ENCODE measurements at places on chromosomes 2 and 18.

DNA sequence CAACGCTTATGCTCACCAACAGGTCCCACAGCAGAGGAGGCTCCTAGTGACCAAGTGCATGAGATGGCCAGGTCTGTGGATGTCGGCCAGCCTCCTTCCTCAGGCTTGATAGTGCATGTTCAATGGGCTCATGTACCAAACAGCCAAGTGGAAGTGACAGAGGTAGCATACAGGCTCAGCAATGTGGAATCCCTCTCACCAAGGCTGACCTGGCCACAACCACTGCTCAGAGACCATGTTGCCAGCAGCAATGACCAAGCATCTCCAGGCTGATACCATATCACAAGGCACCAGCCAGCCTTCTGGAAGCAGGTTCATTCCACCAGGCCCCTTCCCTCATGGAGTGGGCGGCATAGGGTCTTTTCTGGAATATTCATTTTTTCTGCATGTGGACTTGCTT lies 61.5 kb downstream of the REEP1 start:
- DNase-seq: no peak

DNA sequence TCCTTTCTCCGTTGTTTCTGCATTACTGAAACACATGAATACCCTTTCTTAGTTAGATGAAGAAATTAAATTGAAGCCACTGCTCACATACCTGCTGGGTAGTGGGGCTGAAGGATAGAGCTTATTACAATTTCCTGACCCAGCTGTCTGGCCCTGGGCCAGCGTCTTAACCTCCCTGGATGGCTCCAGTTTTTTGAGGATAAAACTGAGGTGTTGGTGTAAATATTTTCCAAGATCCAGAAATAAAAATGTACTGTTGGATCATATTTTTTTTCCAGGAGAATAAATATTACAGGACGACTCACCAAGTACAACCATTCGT lies 3.5 kb downstream of the RNF144A start:
- DNase-seq: no peak

- DNase-seq: no peak
Measured at GRCh38 chr2:96809951-96810782, 5.9 kb upstream of the CNNM3 start.

DNA sequence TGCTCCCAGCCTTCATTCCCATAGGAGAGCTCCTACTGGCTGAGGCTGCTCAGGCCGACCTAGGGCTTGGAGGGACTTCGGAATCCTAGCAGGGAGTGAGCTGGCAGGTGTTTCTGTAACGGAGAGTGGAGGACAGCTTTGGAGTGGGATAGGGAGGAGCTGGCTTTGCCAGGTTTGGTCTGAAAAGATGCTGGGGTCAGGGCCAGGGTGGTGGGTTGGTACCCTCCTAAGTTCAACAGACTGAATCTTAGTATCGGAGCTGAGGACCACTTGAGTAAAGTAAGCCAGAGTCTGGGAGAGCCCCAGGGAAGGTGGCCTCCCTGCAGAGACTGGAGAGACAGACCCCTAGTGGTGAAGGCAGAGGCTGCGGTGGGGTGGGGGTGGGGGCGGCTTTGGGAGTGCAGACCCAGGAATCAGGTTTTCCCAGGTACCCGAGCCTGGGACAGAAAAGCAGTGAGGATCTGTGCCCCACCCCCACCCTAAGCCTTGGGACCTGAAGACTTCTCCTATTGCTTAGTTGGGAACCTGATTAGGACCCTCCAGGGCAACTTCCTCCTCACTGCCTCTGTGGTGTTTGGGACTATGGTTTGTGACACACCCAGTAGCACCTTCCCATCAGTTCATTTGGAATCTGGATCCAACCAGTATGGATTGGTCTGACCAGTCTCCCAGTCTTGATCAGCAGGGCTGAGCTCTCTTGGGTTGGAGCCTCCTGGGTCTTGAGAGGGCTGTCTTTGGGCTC lies 3.0 kb downstream of the CNNM4 start:
- DNase-seq: no peak

DNA sequence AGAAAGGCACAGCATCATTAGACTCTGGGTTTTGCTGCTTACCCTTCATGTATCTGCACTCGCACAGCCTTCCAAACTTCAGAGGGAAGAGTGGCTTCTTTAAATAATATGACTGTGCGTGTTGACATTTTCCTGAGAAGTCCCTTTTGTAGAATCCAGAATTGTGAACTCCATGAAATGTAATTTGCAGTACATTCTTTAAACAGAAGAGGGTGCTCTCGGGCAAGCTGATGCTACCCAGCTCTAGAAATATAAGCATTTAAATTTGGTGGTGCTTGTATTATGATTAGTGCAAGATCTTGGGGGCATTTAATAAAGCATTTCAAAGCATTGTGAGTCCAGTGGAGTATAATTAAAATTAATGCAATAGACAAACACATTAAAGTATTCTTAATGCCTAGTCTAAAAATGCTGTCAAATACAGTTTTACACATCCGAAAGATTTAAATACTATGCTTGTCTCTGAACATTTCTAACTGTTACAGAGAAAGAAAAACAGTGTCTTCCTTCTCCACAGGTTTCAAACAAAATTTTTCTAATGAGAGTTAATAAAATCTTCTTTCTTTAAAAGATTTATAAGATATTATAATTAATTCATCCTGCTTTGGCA lies 17.3 kb upstream of the GTF2A1L start:
- peak; percentile 30 for DNase-seq

DNA sequence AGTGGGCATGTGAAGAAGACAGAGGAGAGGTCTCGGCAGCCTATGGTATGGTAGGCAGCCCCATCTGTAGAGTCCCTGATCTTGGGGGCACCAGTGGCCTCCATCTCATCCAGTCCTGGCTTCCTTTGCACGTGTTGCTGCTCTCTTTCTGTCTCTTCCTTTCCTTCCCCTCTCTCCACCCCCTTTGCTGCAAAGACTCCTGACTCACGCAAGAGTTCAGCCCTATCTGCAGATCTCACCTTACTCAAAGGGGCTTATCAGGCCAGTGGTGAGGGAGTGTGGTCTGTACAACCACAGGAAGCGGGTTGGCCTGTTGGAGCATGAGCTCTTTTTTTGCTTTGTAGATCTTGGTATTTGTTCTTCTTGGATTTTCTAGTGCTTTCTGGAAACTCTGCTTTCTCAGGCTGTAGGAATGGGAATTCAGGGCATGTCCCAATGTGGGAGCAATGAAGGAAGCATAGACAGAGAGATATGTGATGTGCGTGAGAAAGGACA lies 14.6 kb upstream of the NT5DC4 start:
- DNase-seq: no peak

- no peak for DNase-seq
Measured at GRCh38 chr2:67663776-67664175, 266.6 kb downstream of the ETAA1 start.

GRCh38 chr2:69634196-69634821 lies 9.2 kb downstream of the AAK1 start:
- peak; percentile 58 for DNase-seq

GRCh38 chr2:190271783-190272456 lies 47.7 kb downstream of the HIBCH start:
- no peak for DNase-seq

DNA sequence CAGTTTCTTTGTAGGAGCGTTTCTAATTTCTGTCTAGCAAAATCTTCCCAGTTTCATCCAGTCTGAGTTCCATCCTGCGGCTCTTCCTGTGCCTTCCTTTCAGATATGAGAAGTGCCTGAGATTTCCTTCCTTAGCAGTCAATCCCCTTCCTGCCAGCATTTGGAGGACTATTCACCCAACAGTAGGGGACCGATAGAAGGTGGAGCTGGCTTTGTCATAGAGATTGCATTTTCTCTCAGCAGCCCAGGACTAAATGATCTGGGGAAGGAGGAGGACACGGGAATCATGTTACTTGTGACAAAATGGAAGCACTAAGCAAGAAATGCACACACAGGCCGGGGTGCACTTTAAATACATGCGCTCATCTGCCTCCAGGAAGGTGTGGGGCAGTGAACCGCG lies 5.6 kb upstream of the SMIM21 start:
- DNase-seq: no peak

GRCh38 chr2:59150217-59150849 lies 909.2 kb upstream of the FANCL start:
- no peak for DNase-seq

GRCh38 chr2:214649440-214650205 lies 159.9 kb downstream of the BARD1 start:
- no peak for DNase-seq

DNA sequence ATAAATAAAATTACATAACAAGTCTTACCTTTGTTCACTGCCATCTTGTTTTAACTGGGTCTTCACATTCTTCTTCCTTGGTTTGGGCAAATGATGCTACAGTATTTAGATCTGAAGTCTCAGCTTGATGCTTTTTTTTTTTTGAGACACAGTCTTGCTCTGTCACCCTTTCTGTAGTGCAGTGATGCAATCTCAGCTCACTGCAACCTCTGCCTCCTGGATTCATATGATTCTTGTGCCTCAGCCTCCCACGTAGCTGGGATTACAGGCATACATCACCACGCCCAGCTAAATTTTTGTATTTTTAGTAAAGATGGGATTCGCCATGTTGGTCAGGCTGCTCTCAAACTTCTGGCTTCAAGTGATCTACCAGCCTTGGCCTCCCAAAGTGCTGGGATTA lies 53.2 kb upstream of the MAT2A start:
- DNase-seq: peak; percentile 52

- no peak for DNase-seq
Measured at GRCh38 chr2:225002656-225003045, 39.6 kb downstream of the DOCK10 start.

DNA sequence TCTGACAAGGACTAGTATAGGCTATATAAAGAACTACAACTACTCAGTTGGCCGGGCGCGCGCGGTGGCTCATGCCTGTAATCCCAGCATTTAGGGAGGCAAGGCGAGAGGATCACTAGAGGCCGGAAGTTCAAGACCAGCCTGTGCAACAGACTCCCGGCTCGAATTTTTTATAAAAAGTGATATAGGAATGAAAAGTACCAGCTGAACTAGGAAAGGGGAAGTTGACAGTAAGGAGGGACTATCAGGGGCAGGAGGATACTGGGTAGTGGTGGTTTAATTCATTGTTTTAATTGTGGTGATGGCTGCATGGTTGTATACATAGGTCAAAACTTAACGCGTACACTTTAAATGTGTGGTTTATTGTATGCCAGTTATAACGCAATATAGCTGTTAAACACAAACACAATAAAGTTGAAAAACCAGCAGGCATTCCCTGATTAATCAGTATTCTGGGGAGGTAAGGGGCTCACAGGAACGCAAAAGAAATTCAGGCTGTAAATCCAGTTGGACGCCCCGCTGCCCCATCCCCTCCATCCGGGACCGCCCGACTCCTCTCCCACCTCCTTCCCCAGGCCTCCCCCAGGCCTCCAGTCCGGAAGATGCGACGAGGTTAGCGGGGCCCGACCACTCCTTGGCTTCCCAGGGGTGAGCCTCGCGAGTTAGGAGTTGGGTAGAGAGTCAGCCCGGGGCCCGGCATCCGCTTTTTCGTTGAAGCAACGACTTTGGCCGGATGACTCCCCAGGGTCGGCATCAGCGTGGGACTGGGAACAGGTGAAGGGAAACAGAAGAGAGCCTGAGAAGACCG lies 746 bp upstream of the POLR1B start:
- peak; percentile 54 for DNase-seq

GRCh38 chr2:106551417-106552130 lies 64.4 kb downstream of the CD8B2 start:
- DNase-seq: no peak

- DNase-seq: peak; percentile 17
Measured at GRCh38 chr2:47422016-47422415, 19.1 kb downstream of the MSH2 start.

DNA sequence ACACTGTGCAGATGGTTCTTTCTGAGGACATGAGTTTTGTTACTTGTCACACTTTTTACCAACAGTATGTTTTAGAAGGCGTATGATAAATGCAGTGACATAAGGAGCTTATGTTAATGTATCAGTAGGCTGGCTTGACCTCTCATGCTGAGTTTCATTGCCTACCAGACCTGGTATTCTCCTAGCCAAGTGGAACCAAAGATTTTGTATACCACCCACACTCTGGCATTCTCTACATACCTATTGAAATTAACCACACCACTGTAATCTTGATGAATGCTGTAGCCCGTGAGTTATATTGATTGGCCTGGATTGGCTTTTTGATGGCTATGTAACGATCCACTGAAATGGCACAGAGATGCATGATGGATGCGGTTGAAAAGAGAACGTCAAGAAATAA lies 11.4 kb downstream of the HTR2B start:
- no peak for DNase-seq

DNA sequence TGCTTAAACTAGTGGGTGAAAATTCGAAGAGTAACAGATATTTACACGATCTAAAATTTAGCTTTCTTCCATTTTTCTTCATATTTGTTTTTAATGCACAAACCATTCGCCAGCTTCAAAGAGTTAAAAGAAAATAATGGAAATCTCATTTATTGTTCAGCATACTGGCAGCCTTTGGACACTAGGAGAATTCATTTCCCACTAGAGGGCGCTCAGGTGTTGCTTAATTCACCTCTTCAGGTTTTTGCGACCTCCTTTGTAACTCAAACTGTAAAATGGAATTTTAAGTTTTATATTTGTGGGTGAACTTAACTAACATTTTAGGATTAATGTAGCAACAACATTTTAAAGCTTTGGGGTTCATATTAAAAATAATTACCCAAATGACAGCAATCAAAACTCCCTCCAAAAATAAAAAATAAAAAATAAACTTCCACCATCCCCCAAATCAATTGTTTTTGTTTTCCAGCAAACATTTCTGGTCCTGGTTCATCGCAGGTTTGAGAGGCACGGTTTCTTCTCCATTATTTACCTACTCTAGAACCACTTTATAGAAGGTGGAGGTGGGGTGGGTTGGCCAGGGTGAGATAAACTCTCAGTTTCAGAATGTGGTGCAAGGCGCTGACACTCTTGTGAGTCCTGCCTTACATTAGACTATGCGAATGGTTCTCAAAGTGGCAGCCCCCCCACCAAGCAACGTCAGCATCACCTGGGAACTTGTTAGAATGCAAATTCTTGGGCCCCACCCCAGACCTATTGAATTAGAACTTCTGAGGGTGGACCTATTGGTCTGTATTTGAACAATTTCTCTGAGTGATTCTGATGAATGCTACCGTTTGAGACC lies 24.7 kb upstream of the PNPT1 start:
- peak; percentile 86 for DNase-seq

DNA sequence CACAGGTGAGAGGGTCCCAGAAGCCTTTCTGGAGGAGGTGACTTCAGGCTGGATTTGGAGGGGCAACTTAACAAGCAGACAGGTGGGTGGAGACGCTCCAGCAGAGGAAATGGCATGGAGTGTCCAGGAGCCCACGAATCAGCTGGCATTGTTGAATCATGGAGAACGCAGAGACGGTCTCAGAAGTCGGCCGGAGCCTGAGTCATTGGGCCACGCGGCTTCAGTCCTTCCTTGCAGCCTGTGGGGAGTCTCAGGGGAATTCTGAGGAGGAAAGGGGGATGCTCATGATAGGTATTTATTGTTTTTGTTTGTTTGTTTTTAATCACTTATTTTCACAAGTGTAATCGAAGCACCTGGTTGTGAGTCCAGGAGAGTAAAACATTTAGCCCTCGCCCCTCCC lies 184.6 kb upstream of the HDAC4 start:
- DNase-seq: no peak

DNA sequence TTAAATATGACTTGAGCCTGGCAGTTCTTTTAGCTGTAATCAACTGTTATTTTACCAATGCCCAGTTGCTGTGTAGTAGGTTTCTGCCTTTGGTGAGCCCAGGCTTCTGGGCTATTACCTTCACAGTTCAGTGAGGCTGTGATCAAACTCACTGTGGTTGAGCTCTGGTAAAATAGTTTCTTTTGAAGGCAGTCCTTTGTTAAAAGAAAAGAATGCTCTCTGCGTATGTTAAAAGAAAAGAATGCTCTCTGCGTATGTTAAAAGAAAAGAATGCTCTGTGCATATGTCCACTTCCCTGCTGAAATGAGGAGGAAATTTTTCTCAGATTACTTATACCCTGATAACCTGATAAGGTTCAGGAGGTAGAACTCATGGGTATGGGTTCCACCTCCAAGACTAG lies 244.3 kb downstream of the RNF144A start:
- DNase-seq: no peak

Measured in foreskin fibroblast (primary cell).